H7 (cell line): ENCODE measurements at places on chromosomes 6 and 20.

- DNase-seq = no peak
Measured at GRCh38 chr6:64160486-64160885, 524.9 kb downstream of the PHF3 start.

GRCh38 chr6:71499667-71500066 lies 211.1 kb downstream of the OGFRL1 start:
- DNase-seq = no peak

DNA sequence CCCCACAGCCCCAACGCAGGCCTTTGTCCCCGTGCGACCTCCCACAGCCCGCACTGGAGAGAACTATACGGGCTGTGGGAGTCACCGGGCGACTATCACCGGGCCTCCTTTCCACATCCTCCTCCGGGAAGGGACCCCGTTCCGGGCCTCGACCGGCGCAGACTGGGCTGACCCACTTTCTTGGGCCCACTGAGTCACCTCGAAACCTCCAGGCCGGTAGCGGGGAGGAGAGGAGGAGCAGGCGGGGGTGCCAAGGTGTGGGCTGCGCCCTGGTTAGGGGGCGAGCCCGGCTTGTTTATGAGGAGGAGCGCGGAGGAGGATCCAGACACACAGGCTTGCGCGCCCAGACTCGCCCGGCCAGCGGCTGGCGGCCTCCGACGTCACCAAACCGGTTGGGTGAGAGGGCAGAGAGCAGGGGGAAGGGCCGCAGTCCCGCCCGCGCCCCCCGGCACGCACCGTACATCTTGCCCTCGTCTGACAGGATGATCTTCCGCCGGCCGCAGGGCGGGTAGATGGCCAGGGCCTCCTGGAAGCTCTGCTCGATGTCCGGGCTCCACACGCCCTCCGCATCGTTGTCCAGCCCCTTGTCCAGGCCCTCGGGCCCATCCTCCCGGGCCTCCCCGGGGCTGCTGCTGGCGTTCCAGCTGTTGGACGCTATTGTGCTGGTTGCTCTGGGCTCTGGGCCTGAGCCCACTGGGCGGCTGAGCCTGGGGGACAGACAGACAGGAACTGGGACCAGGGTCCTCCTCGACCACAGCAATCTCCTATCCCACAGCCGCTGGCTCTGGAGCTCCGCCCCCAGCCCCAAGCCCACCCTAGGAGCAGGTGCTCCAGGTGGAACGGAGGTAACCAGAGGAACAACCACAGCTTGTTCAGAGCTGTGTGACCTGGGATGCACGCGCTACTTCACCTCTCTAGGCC lies 10.6 kb downstream of the TEAD3 start:
- DNase-seq = peak; percentile 95

DNA sequence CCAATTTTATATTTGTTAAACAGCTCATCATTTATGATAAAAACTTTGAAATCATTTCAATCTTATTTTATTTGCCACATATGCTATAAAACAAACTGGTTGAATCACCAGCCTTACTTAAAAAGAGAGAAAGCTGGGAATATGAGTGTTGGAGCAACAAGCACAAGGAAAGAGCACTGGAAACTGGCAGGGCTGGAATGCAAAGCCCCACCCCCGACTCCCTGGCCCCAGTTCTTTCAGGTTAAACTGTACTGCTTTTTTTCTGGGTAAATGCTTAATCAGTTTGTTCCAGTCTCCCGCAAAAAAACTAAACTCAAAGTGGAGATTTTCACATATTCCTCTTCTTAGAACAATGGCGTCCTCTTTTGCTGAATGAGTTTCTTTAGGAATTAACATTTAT lies 433.8 kb upstream of the NOX3 start:
- DNase-seq = no peak

DNA sequence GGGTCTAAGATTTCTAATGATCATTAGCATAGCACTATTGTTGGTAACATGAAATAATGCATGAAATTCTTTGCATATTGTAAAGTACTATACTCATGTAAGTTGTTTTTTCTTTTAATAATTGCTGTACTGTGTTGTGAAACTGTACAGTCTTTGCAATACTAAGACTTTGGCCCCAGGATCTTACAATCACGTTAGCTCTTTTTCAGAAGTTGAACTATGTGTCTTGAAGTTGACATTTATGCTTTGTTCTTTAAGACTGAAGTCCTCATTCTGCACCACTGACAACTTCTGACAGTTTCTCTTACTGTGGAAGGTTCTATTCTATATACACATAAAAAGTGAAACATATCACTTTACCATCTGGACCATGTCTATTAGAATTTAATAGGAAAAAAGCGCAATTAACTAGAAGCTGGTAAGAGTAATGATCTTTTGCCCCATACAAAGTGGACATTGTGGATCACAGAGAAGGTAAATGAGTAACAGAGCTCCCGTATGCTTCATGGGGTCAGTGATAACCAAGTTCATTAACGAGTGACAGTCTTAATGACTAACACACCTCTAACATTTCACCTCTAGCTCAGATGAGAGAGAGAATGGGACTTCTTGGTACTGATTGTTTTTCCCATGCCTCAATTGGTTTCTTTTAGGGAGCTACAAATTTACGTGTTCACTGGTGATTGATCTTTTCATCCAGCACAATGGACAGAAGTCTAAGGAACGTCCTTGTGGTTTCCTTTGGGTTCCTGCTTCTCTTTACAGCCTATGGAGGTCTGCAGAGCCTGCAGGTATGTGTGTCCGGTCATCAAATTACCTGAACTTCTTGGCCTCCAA lies at the start of gene UNC93A:
TSS of gene UNC93A (plus strand) at position 530 of the 837 bp plus-strand sequence. CDS start at position 705, 175 bp downstream.
- DNase-seq = no peak

DNA sequence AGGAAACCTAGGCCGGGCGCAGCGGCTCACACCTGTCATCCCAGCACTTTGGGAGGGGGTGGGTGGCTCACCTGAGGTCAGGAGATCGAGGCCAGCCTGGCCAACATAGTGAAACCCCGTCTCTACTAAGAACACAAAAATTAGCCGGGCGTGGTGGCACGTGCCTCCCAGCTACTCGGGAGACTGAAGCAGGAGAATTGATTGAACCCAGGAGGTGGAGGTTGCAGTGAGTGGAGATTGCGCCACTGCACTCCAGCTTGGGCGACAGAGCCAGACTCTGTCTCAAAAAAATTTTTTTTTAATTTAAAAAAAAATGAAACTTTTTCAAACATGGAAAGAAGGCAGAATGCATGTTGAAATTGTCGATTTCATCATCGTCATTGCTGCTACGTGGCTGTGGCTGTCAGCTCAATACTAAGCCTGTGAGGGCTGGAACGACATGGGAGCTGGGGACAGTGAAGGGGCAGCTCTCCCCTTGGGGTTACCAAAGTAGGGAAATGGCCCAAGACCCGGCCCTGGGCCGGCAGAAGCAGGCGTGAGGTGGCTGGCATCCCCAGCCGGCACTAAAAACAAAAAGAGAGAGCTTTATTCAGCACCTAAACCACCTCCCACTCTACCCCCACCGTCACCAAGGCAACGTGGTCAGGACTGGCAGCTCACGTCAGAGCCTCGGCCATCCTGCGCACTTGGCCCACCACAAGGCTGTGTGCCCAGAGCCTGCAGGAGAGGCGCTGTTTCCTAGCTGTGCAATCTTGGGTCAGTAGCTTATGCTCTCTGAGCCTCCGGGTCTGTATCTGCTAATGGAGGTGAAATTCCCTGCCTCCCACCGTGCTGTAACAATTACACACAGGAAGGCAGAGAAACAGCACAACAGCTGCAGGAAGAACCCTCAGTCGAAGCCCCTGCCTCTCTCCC lies 30.8 kb downstream of the AGPAT4 start:
- DNase-seq = peak; percentile 83

- DNase-seq = no peak
Measured at GRCh38 chr6:103516336-103516735, 1343.4 kb downstream of the HACE1 start.

DNA sequence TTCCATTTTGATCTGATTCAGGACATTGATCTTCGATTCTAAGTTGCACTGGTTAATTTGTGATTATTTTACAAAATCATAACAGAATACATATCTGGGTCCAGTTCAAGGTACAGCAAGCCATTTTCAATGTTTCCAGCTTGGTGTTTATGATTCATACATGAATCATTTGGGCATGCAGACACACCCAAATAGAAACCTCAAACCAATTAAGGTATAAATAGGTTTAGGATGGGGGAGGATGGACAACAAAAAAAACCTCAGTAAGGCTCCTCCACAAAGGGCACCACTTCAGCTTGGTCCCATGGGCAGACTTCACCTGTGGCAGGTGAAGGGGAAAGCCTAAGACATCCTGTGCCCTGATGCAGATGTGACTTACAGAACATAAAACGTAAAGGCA lies 192.7 kb downstream of the KHDC1L start:
- no peak for DNase-seq

DNA sequence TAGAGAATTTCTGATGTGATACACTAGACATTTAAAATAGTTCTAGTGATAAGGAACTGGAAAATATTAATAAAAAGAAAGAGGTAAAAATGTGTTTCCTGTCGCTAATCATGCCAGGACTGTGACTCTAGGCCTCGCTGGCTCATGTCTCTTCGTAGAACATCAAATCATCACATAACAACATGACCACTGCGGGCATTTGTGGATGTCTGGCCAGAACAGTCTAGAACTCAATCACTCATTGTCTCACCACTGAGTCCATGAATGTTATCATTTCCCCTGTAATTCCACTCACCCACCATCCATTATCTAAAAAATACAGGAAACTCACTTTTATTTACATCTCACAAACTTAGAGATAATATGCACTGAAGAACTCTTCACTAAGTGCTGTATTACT lies 3.4 kb downstream of the HMGN3 start:
- no peak for DNase-seq

DNA sequence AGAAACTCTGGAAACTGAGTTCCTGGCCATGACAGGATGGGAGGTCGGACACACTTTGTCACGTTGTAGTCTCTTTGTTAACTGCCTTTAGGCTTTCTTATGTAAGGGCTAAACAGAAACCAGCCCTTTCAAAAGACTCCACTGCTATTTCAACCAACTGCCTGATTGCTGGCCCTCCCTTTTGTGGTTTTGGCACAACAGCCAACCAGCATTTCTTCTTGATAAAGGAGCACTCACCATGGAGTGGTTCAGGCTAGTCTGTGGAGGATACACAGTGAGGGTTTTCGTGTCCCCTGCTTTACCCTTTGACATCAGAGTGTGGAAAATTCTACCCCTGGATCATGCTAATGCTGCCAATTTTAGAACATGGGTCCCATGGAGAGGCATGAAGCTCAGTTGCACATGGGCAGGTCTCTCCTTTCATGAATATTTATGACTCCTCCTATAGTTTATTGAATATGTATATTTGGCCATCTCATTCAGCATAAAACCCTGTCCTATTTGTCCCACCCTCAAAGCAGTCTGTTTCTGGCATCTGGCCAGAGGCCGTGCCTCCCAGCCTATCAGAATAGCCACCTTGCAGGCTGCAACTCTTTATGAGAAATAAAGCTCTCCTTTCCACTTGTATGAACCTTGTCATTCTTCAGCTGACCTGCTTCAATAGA lies 148.3 kb downstream of the HS3ST5 start:
- DNase-seq = no peak
